ENCODE measurements at places on chromosomes 11 and 22.

- DNase-seq = no peak
Measured at GRCh38 chr11:130369141-130369691, 54.5 kb upstream of the ZBTB44 start.

DNA sequence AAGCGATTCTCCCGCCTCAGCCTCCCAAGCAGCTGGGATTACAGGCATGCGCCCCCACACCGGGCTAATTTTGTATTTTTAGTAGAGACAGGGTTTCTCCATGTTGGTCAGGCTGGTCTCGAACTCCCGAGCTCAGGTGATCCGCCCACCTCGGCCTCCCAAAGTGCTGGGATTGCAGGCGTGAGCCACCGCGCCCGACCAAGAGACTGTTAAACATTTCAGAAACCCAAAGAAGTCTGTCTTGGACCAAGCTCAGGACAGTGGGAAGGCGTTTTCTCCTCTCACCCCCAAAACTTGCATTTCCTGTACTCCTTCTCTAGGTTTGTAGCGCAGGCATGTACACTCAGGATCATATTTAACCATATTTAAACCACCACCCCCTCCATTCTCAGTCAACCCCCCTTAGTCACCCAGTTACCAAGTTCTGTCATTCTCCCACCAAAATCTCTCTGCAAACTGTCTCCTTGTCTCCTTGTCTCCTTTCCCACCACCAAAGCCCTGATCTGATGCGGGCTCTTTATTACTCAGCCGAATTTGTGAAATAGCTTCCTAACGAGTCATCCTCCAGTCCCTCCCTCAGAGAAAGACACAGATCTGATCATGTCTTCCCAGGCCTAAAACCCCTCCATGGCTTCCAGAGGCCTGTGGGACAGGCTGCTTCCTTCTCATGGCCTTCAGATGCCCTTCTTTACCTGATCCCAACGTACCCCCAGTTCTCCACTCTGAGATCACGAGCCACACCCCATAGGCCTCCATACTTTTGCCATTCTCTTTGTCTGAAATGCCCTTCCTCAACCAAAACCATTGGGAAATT is 29.0 kb upstream of the CREB3L1 start:
- DNase-seq = no peak

GRCh38 chr11:72230764-72231365 is 6.3 kb downstream of the INPPL1 start:
- peak; percentile 8 for DNase-seq

GRCh38 chr11:25734591-25735211 is 597.2 kb upstream of the ANO3 start:
- no peak for DNase-seq

DNA sequence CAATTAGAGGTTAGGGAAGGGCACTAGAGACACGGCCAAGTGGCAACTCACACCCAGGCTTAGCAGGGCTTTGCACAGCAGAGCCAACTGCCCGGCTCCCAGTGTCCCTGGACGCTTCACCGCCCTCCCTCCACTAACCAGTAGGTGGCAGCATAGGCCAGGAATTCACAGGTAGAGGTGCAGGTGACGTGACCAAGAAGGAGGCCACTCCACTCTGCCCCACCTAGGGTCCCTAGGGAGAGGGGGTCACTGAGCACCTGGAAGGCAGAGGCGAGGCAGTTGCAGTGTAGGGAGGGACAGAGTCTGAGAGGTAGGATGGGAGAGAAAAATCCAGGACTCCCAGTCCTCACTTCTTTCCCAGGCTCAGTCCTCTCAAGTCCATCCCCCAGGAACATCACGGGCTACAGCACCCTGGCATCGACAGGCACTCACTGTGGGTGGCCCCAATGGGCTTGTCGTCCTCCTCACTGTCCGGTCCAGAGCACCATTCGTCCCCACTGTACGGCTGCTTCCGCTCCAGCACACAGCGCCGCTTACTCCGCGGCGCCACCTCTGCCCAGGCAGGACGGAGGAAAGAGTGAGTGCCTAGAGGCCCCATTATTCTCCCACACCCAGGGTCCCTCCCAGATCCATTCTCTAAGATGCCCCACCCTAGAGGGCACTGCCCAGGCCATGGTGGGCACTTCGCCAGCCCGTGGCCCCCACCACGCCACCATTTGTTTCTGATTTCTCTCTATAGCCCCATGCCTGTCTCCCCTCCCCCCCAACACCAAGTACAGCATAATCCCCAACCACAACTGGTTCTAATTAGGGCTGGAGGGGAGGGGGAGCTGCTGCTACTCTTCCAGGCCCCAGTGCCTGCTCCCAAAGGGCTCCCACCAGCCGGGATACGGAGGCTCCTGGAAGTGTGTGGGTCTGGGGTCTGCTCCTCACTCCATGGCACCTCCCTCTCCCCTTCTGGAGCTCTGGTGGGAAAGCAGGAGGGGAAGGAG is 18.4 kb downstream of the BCL9L start:
- DNase-seq = peak; percentile 91
